ENCODE measurements at places on chromosomes 16 and 17.

GRCh38 chr16:27925612-27926011 lies 137.9 kb downstream of the GSG1L start:
- no peaks in the 10 kb centered on the region for H3K36me3 ChIP-seq
- H3K27ac ChIP-seq: no peak overlapping the region
- H3K4me1 ChIP-seq: no peaks in the 10 kb centered on the region

DNA sequence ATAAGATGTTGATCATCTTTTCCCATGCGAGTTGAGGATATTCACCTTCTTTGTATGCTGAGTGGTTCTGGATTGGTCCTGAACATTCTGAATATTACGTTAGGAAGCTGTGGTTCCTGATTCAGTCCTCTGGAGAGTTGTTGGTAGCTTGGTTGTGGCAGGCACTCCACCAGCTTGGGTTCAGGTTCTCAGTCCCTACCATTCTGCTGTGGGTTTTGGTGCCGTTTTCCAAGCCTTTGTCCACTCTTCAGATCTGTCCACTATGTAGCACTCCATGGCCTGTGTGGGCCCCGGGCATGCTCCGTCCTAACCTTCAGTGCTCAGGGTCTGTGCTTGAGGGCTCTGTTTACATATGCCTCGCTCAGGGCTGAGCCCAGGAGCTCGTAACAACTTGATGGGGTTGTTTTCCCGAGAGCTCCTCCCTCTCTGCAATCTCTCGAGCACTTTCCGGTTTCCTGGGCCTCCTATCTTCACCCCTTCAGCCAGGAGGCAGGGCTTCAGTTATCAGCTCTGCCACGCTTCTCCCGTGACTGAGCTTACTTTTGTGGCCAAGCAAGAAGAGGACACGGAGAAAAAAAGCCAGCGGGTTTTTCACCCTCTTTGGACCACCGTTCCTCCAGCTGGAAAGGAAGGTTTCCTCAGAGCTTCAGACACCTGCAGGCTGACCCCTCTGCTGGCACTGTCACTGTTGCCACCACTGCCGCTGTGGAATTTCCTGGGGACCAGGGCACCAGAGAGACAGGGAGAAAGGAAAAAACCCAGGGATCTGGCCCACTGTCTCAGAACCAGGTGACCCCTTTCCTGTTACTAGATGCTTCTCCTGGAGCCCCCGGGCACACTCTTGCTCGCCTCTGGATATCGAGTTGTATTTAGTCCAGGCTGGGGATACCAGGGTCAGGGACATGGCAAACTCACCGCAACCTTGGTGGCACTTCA lies 19.6 kb downstream of the KIAA0513 start:
- no peaks in the 10 kb centered on the region for H3K27me3 ChIP-seq
- H3K4me3 ChIP-seq: no peak overlapping the region
- H3K4me1 ChIP-seq: peaks cover 40% of the 10 kb centered on the region

GRCh38 chr16:73846356-73846755 lies 450.3 kb upstream of the PSMD7 start:
- H3K27me3 ChIP-seq: no peaks in the 10 kb centered on the region
- H3K36me3 ChIP-seq: no peaks in the 10 kb centered on the region
- H3K4me3 ChIP-seq: no peak overlapping the region

- no peaks in the 10 kb centered on the region for H3K36me3 ChIP-seq
- DNase-seq: no peak
- H3K4me3 ChIP-seq: no peak overlapping the region
- no peak overlapping the region for H3K27ac ChIP-seq
- H3K27me3 ChIP-seq: no peaks in the 10 kb centered on the region
These were observed 64.0 kb downstream of the MRM1 start for GRCh38 chr17:36665417-36665816.

DNA sequence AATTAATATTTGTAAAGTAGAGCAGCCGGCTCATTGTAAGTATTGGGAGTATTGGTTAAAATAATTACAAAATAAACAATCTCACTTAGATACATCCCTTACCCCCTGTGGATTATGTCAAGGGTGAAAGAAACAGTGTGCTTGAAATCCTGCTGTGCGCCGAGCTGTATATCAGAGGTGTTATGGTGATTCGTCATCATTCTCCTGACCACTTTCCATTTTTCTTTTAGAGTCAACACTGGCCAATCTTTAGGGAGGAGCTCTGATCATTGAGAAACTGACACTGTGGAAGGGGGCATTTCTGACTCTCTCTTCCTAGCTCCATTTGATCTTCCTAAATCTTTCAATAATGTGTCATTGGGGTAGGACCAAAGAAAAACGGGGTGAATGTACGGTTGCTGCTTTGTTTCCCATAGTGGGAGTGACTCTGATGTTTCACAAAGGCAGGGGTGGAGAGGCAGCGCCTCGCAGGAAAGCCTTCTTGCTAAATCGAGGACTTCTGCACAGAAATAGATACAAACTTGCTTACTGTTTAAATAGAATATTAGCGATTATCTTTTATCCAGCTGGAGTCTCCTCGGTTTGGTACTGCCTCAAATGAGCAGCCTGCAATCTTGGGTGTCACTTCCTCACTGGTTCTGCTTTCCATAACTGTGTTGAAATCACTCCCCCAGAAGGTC lies 123.4 kb downstream of the PRKCB start:
- H3K36me3 ChIP-seq: peaks cover 13% of the 10 kb centered on the region
- DNase-seq: no peak
- H3K27ac ChIP-seq: peak overlapping the region; percentile 89
- H3K4me3 ChIP-seq: peak overlapping the region; percentile 63

DNA sequence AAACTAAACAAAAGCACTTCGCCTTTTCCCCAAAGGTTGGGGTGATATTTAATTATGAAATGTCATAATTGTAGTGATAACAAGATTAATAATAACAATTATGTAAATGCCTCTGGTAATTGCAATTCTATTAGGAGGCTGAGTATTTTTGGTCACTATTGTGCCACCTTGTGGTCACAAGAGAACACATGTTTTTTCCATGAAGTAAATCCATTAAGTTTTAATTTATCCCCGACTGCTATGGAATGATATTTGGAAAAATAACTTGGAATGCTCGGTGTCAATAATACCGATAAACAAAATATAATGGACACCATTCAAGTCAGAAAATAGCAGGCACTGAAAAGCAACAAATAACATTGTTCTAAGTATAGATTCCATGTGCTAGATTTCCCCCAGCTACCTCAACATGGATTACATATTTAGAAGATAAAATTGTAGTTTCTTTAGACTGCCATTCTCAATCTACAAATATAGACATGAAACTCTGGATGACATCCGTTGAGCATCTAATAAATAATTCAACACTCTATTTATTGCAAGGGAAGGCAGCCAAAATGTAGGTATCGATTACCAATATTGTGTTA lies 25.0 kb upstream of the KCNJ2 start:
- DNase-seq: no peak
- no peak overlapping the region for H3K4me3 ChIP-seq
- no peaks in the 10 kb centered on the region for H3K27me3 ChIP-seq

- no peak overlapping the region for H3K4me3 ChIP-seq
- H3K36me3 ChIP-seq: peaks cover 96% of the 10 kb centered on the region
- no peak for DNase-seq
- H3K27me3 ChIP-seq: no peaks in the 10 kb centered on the region
These were observed 142.6 kb upstream of the CACNG5 start for GRCh38 chr17:66692421-66692690.

DNA sequence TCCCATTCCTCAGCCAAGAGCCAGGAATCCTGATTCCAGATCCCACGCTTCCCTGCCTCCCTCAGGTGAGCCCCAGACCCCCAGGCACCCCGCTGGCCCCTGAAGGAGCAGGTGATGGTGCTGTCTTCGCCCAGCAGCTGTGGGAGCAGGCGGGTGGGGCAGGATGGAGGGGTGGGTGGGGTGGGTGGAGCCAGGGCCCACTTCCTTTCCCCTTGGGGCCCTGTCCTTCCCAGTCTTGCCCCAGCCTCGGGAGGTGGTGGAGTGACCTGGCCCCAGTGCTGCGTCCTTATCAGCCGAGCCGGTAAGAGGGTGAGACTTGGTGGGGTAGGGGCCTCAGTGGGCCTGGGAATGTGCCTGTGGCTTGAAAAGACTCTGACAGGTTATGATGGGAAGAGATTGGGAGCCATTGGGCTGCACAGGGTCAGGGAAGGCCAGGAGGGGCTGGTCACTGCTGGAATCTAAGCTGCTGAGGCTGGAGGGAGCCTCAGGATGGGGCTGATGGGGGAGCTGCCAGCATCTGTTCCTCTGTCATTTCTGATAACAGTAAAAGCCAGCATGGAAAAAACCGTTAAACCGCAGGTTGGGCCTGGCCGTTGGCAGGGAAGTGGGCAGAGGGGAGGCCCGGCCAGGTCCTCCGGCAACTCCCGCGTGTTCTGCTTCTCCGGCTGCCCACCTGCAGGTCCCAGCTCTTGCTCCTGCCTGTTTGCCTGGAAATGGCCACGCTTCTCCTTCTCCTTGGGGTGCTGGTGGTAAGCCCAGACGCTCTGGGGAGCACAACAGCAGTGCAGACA lies at the start of gene SPN:
TSS of gene SPN (plus strand) at position 232 of the 791 bp plus-strand sequence. CDS start at position 714, 482 bp downstream.
- DNase-seq: peak; percentile 69
- H3K36me3 ChIP-seq: peaks cover 46% of the 10 kb centered on the region
- H3K4me3 ChIP-seq: peak within 1 kb of the TSS; percentile 99
- peak within 1 kb of the TSS; percentile 98 for H3K27ac ChIP-seq
- H3K27me3 ChIP-seq: no peaks in the 10 kb centered on the region

DNA sequence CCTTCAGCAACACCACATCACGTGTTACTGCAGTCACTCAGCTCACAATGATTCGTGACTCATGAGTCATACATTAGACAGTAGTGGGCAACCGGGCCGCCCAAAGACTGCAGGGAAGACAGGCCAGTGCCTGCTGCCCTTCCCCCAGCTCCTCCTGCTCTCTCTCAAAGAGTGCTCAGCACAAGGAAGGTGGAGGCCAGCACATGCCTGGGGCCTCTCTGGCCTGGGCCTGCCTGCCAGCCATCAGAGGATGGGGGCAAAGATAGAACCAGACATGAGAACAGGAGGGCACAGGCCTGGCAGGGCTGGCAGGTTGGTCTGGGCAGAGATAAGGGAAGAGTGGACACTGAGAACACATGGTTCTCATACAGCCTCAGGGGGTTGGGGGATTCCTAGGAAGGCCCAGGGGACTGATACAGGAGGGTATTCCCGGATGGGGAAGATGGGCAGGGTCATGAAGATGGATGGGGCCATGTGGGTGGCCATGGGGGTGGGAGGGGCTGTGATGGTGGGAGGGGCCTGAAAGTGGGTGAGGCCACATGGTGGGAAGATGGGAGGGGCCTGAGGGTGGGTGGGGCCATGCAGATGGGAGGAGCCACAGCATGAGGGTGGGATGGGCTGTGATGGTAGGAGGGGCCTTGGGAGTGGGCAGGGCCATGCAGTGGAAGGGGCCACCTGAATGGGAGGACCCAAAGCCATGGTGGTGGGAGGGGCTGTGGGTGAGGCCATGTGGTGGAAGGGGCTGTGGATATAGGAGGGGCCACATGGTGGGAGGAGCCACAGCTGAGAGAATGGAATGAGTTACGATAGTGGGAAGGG lies 29.0 kb downstream of the KATNB1 start:
- peak overlapping the region; percentile 10 for H3K27ac ChIP-seq
- peak; percentile 49 for DNase-seq
- H3K27me3 ChIP-seq: no peaks in the 10 kb centered on the region

GRCh38 chr16:85310868-85311585 lies 198.8 kb upstream of the CIBAR2 start:
- peaks cover 3% of the 10 kb centered on the region for H3K27me3 ChIP-seq
- peak overlapping the region; percentile 29 for H3K4me3 ChIP-seq
- DNase-seq: peak; percentile 51
- no peak overlapping the region for H3K27ac ChIP-seq

GRCh38 chr17:79696610-79696982 lies 34.1 kb upstream of the ENPP7 start:
- DNase-seq: no peak
- H3K4me1 ChIP-seq: no peaks in the 10 kb centered on the region
- no peaks in the 10 kb centered on the region for H3K36me3 ChIP-seq
- H3K4me3 ChIP-seq: no peak overlapping the region
- H3K27me3 ChIP-seq: peaks cover 46% of the 10 kb centered on the region

Data from activated T-cell treated with anti-CD3 and anti-CD28 coated beads, Interleukin-2, amount 50 U/mL, for 24 hours (primary cell).